ENCODE measurements at places on chromosomes 12 and 14. TPM values are rescaled to one million over a fixed set of nuclear protein-coding genes. Genes with fewer than 3 reads are reported as not detected.

- no peak for DNase-seq
Measured at GRCh38 chr12:52023976-52024688, 17.4 kb downstream of the TAMALIN start.

GRCh38 chr14:38290601-38291188 lies 34.8 kb upstream of the CLEC14A start:
- DNase-seq, result peak; percentile 56

- no peak for DNase-seq
Measured at GRCh38 chr12:126704609-126705008, 1562.4 kb upstream of the TMEM132C start.

DNA sequence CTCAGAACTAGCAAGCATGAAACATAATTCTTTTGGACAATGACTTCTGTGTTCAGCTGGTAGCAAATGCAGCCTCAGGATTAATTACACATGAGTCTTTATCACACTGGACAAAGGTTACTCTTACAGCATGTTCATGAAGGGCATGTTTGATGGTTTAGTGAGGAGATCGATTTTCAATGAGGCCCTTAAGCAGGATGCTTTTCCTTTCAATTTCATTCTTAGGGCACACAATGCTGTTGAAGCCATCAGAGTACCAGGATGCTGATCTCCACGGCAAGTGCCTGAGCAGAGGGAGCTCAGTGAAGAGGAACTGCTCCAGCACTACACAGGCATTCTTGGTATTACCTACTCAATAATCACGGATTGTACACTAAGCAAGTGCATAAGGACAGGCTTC lies 542.0 kb downstream of the SNAPC1 start:
- DNase-seq, result peak; percentile 1

DNA sequence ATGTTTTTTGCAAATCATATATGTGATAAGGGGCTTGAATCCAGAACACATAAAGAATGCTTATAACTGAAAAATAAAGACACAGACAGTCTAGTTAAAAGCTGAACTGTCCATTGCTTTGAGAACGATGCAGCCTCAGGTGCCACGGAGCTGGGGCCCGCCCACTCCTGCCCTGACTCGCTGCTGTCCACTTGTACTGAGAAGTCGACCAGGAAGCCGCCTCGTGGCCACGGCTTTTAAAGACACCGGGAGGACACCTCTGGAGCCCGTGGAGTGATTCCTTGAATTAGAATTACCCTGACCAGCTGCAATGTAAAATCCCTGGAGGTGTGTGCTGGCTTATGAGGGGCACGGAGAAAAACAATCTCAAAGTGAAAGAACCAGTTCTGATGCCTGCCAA lies 23.9 kb upstream of the TEX22 start:
- no peak for DNase-seq

- no peak for DNase-seq
Measured at GRCh38 chr12:80364056-80364455, 80.0 kb upstream of the PTPRQ start.

DNA sequence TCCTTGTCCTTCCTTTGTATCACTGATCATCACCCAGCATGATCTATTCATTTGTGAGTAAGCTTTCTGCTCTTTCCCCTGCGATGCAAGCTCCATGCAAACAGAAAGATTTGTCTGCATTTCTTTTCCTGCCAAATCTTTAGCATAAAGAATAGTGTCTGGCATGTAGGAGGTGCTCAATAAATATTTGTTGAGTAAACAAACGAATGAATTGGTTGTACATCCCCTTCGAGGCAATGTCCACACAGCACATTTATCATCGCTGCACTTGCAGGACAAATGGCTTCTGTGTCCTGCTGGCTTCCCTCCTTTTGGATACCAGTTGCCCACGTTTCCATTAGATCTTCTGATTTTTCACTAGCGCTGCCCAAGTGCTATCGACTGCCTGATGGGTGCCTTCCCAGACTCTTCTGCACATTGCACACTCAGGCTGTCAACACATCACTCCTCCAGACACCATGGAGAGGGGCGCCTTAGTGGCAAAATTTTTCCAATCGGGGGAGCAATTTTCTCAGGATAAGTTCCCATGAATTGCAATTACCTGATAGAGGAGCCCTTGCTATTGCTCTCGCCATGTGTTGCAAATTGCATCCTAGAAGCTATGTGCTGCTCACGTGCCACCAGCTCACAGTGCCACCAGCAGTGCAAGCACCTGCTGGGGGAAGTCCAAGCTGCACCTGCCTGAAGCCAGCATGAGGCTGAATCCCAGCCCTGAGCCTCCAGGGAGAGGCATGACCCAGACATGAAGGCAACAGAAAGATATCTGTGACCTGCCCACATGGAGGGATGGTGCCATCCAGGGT lies 206.6 kb downstream of the KIF26A start:
- DNase-seq, result no peak

DNA sequence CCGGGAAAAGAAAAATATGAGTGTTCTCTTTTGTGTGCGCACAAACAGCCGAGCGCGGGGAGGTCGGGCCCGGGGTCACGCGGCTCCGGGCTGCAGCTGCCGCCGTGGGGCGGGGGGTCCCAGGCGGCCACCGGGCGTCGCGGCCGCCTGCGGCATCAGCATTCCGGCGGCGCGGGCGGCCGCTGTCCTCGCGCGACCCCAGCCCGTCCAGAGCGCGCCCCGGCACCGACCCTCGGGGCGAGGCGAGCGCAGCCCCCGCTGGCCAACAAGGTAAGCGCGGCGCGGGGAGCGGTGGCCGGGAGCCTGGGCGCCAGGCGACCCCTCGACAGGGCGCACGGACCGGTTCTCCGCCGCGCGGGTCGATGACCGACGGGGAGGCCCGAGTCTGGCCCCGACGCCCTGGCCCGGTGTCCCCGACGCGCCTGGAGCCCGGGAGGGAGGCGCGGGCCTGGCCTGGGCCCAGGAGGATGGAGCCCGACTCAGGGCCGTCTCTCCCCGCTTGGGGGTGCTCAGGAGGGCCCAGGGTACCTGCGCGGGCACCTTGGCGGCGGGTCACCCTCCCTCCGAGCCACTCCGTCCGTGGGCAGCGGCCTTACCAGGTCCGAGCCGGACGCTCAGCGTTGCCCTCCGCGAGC lies 103.9 kb upstream of the DIO3 start:
- no peak for DNase-seq

- no peak for DNase-seq
Measured at GRCh38 chr12:6688543-6688998, 604 bp downstream of the ZNF384 start.

DNA sequence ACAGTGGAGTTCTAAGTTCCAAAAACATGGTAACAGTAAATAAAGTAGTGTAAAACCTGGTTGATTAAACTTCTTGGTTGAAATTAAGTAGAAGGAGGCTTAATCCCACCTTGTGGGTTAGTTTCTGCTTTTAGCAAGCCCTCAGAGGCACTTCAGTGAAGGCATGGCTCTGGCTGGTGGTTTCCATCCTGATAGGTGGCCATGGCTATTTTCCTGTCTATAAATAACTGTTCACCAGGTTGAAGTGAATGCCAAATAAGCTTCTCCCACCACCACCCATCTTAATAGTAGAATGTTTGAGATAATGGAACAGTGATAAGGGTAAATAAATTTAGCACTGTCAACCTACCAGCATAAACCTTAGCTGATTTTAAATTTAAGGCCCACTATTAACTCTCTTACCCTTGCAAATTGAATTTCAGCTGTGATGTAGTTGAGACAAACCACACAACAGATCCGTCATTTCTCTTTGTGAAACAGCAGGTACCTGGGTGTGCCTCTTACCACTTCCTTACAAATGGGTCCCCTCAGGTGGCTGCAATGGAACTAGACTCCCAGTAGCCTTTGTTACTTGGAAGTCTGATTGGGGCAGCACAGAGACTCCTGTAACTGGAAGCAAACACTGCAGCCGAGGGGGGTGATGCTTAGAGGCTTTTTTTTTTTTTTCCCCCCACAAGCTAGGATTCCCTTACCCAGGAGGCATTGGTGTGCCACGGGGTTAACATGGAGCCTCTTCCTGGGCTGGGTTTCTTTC lies 41.4 kb downstream of the DAAM1 start:
- no peak for DNase-seq

DNA sequence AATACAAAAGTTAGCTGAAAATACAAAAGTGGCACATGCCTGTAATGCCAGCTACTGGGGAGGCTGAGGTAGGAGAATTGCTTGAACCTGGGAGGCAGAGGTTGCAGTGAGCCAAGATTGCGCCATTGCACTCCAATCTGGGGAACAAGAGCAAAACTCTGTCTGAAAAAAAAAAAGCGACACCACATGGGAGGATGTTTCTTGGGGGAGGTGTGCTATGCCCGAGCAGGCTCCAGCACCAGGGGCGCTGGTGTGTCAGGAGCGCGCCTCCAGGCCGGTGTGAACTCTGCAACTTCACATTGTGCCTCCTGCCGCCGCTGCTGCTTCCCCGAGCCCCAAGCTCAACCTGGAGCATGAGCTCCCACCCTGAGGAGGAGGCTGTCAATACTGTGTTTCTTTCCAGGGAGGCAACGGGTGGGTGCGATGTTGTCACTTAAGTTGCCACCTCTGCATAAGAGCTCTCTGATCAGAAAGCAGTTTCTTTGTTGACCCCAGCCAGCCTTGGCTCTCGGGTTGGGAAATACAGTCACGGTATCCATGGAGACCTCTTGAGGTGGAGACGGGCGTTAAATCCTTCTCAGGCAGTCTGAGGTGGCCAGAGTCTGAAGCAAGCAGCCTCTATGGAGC lies 18.9 kb downstream of the DEGS2 start:
- peak; percentile 82 for DNase-seq

DNA sequence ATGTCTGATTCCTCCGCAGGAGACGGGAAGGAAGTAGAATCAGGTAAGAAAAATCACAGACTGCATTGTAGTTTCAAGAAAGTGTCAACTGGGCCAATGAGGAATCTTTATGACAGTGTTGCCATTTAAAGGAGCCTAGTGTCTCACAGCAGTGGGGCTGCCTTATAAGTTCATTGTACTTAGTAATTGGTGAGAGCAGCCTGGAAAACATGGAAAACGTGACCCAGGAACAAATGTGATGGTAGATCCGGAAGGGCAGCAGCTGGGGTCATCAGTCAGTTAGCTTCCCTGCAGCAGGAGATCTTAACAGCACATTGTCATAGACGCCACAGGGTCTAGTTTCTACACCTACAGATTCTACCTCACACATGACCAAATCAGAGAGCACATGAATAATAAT lies 630.0 kb upstream of the LMO3 start:
- no peak for DNase-seq

GRCh38 chr14:98754343-98755020 lies 517.5 kb downstream of the BCL11B start:
- no peak for DNase-seq

DNA sequence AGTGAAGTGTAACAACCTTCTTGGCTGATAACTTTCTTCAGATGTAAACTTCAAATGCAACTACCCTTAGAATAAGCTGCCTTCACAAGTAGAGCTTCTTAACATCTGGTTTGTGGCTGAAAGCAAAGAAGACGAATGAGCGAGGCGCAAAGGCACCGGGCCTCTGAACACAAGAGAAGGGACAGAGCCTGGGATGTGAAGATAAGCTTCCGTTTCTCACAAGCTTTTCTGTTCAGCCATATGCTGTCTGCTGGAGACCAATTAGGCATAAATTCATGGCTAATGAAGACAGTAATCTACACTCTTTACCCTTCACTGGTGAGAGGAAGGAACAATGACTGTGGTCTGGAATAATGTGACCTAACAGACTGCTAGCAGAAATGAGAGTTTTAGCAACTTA lies 195.2 kb downstream of the ATXN7L3B start:
- no peak for DNase-seq

DNA sequence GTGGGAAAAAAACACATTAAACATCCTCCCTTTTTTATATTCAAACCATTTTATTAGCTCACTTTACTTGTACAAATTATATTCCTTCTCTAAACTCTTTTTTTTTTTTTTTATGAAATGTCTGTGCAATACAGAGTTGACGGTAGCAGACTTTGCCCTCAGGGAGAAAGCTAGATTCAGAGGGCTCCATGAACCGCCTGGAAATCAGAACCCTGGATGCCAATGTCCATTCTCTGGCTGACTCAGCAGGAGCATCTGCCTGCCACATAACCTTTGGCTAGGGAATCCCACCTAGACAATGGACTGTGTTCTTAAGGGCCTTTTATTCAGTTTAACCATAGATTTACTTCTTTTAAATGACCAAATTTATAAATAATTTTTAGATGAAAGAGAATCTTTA lies 467.0 kb downstream of the MDGA2 start:
- DNase-seq, result no peak

- peak; percentile 32 for DNase-seq
Measured at GRCh38 chr14:103284574-103285467, 49.2 kb upstream of the EIF5 start.

GRCh38 chr12:68231229-68231628 lies 5.6 kb upstream of the IL26 start:
- DNase-seq, result no peak

GRCh38 chr14:75064205-75064567 lies 362 bp upstream of the ACYP1 start:
- DNase-seq, result no peak

DNA sequence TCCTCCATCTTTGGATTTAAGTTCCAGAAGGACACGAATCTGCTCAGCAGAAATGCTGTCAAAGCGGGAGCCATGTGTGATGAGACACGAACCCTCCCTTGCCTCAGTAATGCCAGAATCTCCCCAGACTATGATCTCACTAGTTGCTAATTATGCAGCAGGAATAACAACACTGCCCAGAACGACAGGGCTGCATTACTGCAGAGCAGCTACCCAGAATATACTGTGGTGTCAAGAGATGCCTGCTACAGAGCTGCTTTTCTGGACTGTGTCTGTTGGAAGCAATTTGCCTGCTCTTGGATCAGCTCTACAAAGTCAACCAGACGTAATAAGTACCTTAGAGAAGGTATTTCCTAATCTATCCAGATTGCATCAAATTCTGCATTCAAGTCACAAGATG lies 5.5 kb downstream of the CSRNP2 start:
- no peak for DNase-seq

GRCh38 chr12:73867147-73867546 lies 670.5 kb upstream of the ATXN7L3B start:
- no peak for DNase-seq

DNA sequence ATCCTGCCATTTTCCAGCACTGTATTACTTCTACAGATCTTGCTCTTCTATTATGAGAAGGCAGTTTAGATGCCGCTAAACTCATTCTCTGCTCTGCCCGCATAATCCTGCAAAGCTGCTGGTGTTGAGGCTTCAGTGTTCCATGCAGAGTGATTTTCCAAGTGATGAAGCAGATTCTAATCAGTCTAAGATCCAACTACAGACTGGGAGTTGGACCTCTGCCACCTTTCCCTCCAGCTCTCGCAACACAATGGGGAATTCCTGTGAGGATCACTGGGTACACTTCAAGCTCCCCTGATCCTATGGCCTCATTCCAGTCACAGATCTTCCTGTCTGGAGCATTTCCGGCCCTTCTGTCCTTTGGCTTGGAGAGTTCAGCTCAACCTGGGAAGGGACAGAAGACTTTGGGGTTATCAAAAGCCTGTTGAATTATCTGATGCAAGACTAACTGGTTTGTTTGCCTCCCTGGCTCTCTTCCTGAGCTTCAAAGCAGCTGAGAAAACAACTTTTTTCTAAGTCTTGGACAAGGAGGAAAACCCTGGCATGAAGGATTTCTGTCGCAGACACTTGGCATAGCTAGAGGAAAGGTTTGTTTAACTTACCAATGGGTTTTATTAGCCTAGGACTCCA lies 333.9 kb downstream of the ZFP36L1 start:
- peak; percentile 95 for DNase-seq

Gene KRT8
- polyA plus RNA-seq, result 491 TPM

Gene RPL6
- polyA plus RNA-seq, result 1,589 TPM

Gene RAB5B
- 70.4 TPM for polyA plus RNA-seq

Gene OR6C2
- polyA plus RNA-seq, result not detected

Gene GLT1D1
- polyA plus RNA-seq, result 0.17 TPM
